ENCODE measurements at places on chromosomes 4 and X. TPM values are rescaled to one million over a fixed set of nuclear protein-coding genes. Genes with fewer than 3 reads are reported as not detected.

SPANXN5 gene
- not detected for total RNA-seq

DNA sequence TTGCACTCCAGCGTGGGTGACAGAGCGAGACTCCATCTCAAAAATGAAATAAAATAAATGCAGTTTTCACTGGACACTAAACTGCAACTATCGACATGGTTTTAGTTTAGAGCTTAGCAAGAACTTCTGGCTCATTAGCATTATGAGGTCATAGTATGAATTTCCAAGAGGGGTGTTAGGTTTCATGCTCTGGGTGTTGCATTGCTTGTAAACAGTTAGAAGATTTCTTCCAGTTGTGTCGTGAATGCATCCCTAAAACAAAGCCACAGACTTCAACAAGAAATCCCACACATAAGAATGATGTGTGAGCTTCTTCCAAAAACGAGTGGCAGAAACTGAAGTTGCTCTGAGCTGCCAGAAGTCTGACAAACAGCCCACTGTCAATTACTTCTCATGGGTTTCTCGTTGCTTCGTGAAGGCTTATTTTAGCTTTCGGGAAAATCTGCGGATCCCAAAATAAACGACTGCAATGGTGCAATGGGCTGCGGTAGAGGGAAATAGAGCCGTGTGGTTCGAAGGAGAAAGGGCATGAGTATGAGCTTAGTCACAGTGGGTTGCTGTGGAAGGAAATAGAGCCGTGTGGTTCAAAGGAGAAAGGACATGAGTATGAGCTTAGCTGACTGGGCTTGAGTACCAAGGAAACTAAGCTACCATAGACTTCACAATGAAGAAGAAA lies 354.9 kb downstream of the DHRSX start:
- no peak for DNase-seq

NPY2R gene
- total RNA-seq, result not detected

- DNase-seq, result no peak
Observed at GRCh38 chrX:13418126-13419097, 98.6 kb upstream of the ATXN3L start.

PABPC5 gene
- total RNA-seq, result 4.3 TPM

GRCh38 chrX:131789664-131790063 lies 233.4 kb upstream of the STK26 start:
- no peak for DNase-seq

RHOXF2 gene
- not detected for total RNA-seq

DNA sequence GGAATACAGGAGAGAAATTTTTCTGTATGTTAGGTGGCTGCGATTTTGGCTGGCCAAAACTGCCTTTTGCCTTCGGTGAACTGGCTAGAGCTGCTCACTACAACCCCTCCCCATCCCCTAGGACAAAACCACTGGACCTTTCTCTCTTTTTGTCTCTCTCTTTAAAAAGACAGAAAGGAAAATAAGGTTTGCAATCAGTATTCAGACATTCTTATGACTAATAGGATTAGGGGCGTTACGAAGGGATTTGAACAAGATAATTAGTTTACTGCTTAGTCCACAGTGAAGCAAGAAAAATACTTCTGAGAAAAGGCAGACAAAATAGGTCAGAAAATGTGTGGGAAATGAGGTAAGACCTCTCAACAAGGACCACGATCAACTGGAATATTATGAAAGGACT lies 180.4 kb downstream of the SLIT2 start:
- DNase-seq, result no peak

DNA sequence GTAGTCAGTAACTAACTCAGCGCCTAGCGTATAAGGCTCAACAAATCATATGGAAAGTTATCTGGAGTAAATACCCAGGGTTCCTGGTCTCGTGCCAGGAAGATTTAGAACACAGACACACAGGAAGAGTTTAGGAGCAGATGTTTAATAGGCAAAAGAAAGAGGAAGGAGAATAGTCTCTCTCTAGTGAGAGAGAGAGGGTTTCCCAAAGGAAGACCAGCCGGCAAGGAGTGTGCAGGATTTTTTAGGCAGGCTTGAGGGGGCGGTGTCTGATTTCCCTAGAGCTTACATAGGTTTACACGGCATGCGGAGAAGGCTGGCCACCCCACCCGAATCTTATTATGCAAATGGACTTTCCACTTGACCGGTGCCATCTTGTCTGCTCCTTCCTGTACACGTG lies 284.0 kb upstream of the FRG1 start:
- DNase-seq, result no peak

MCUB gene
- total RNA-seq, result 23.0 TPM

- DNase-seq, result no peak
Observed at GRCh38 chr4:153409412-153409811, 56.7 kb upstream of the TMEM131L start.

IL2RG gene
- total RNA-seq, result 9.9 TPM

DNA sequence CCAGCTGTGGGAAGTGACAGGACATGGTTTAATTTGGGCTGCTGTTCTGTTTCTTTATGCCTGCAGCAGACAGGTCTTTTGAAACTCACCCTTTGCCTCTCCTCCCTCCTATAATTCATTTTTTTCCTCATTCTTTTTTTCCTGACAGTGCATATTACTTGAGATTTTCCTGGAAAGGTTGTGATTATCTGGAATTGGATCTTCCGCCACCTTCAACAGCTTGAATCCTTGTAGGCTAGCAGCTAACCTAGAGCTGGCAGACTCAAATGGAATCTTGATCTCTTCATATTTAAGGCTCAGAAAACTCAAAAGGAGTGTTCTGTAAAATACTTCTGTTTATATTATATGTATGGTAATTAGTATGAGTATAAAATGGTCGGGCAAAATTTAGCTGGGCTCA lies 49.3 kb upstream of the CLCN4 start:
- DNase-seq, result no peak

- no peak for DNase-seq
Observed at GRCh38 chr4:17469931-17470674, 41.8 kb downstream of the QDPR start.

GPRIN3 gene
- total RNA-seq, result 7.0 TPM

- no peak for DNase-seq
Observed at GRCh38 chr4:164779811-164780216, 25.9 kb downstream of the SMIM31 start.

GRCh38 chr4:98470831-98471230 lies 187.6 kb downstream of the TSPAN5 start:
- no peak for DNase-seq

DNA sequence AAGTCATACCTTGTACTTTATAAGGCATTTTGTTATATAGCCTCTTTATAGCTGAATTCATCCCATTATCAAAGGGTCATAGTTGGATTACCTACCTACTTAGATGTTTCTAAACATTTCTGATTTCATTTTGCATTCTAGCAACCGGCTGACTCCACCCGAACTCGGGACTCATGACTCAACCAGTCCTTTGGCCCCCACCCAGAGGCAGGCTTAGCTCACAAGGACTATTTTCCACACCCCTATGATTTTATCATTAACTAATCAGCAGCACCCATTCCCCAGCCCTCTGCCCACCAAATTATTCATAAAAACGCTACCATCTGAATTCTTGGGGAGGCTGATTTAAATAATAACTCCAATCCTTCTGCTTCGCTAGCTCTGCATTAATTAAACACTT lies 79.9 kb upstream of the EGFL6 start:
- DNase-seq, result peak; percentile 67

AMER1 gene
- total RNA-seq, result 6.8 TPM

GRCh38 chr4:87738483-87738882 lies 60.9 kb upstream of the IBSP start:
- DNase-seq, result no peak

HPGDS gene
- 4.7 TPM for total RNA-seq

- DNase-seq, result no peak
Observed at GRCh38 chr4:102153391-102153790, 191.9 kb downstream of the SLC39A8 start.

NDNF gene
- 11.8 TPM for total RNA-seq

- DNase-seq, result no peak
Observed at GRCh38 chr4:85967872-85968271, 392.0 kb downstream of the MAPK10 start.

GRCh38 chr4:105451346-105451745 lies 22.5 kb downstream of the PPA2 start:
- DNase-seq, result no peak

- DNase-seq, result no peak
Observed at GRCh38 chrX:12611471-12611870, 179.7 kb upstream of the PRPS2 start.

GRCh38 chr4:98867648-98868047 lies 61.3 kb downstream of the EIF4E start:
- no peak for DNase-seq

DNA sequence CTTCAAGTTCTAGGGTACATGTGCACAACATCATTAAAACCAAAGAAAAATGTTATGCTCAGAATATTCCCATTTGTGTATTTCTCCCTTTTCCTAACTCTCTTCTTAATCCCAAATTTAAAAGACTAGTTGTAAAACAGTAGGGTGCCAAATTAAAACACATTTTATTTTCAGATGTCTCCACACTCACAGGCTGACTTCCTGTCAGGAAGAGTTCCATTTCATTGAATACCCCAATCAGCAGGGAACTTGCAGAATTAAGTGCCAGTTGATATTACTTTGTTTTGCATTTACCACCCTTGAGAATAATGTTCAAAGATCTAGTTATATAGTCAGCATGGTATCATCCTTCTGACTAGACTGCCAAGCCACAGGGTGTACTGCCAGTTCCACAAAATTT lies 207.9 kb downstream of the MAB21L2 start:
- no peak for DNase-seq

AFP gene
- total RNA-seq, result not detected

GRCh38 chr4:148216866-148217814 lies 225.1 kb downstream of the NR3C2 start:
- DNase-seq, result no peak

CCKAR gene
- total RNA-seq, result not detected

DNA sequence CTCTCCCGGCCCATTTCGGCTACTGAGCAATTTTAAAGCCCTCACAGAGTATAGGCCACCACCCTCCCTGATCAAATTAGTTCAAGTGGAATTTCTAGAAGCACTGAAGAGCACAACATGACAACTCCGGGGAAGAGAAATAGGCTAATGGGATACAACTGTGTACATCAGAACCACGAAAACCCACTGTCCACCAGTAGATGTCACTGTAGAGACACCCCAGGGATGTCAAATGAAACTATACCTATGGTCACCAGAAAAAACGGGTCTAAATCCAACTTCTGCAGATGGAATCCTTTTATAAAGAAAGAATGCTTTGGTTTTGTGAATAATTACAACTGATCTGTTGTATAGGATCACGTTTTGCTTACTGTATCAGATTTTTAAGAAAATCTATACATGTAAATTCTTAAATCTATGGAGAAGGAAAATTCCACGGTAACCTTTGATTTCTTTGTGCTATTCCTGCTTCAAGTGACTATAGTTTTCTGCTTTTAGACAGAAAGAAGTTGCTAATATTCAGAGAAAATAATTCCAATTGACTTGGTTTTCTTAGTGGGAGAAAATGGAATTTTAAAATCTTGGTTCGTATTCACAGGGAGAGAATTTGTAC lies 29.5 kb upstream of the MAP3K15 start:
- DNase-seq, result no peak

DNA sequence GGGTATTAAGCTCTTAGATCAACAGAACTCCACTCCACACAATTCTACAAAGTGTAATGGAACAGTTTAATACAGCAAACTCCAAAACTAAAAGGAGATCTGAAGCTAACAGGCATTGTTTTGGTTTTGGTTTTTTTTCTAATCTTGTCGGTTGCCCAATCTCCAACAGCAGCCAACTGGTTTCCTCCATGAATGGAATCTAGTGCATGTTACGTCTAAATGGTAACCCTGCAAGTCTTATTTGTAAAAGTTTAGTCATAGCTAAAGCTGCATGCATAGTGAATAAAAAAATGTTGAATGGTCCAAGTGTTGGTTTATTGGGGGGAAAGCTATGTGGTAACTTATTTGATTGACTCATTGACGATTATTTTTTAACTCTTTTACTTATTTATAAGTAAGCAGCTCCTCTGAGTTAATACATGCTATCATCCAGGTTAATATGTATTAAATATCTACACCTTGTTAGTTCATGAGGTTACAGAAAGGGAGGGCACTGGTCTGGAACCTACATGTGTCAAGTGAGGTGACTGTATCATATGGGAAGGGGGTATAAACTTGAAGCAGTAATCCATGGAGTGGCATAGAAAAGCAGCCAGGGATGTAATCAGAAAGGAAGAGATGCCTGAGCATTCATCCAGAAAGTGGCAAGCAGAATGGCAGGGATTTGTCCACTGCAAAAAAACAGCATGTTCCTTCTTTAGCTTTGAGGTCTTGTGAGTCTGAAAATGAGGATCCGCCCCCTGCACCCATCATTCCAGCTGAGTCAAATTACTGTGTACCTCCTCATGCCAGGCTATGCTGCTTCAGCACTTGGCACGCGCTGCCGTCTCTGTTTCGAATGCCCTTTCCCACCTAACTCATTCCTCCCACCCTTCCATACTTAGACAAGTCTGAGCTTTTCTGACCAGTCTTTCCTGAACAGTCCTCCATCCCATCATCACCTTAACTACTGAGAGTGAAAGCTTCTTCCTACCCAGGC lies 81.7 kb downstream of the PDGFC start:
- no peak for DNase-seq

- no peak for DNase-seq
Observed at GRCh38 chrX:58025979-58026378, 115.7 kb upstream of the ZXDA start.

GRCh38 chr4:23023121-23023520 lies 330.4 kb downstream of the GBA3 start:
- DNase-seq, result no peak

DNA sequence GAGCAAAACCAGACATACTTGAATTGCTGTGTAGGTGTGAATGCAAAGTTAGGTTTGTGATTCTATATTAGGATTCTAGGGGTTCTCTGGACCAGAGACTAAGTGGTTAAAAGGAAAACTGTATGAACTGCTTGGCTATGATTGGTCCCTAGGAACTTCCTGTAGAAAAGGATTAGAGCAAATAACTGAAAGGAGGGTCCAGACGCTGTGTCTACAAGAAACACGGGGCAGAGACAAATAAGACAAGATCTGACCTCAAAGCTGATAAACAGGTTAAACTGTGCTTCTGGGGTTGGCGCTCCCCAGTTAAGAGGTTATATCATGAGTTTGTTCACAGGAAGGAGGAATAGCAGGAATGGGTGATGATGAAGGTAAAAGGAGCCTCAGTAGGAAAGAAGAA lies 183.6 kb downstream of the MGST2 start:
- no peak for DNase-seq

DNA sequence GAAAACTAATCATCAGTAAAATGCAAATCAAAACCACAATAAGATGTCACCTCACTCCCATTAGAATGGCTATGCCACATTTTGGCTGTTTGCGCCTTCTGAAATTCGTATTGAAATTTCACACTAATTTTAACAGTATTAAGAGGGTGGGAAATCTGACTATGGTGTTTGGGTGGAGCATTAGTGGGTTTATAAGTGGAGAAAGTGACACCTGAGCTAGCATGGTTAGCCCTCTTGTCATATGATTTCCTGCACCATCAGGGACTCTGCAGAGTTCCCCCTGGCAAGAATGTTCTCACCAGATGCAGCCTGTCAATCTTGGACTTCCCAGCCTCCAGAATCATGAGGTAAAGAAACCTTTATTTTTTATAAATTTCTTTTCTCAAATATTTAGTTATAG lies 31.6 kb upstream of the BRWD3 start:
- no peak for DNase-seq

GRCh38 chrX:139877710-139878414 lies 55.0 kb downstream of the ATP11C start:
- no peak for DNase-seq

TCP11X2 gene
- total RNA-seq, result not detected

GRCh38 chr4:82043809-82044137 lies 330.0 kb downstream of the HNRNPD start:
- DNase-seq, result no peak

POF1B gene
- 0.18 TPM for total RNA-seq

- no peak for DNase-seq
Observed at GRCh38 chr4:146155152-146155724, 20.3 kb upstream of the LSM6 start.

Data from sciatic nerve (tissue), 2 donors.